Activated CD4-positive, CD25-positive, alpha-beta regulatory T cell treated with anti-CD3 and anti-CD28 coated beads, Interleukin-2, amount 50 U/mL, for 16 hours (primary cell): ENCODE measurements at places on chromosomes 7 and 10.

- DNase-seq = no peak
Observed at GRCh38 chr10:8596929-8597472, 542.5 kb downstream of the GATA3 start.

DNA sequence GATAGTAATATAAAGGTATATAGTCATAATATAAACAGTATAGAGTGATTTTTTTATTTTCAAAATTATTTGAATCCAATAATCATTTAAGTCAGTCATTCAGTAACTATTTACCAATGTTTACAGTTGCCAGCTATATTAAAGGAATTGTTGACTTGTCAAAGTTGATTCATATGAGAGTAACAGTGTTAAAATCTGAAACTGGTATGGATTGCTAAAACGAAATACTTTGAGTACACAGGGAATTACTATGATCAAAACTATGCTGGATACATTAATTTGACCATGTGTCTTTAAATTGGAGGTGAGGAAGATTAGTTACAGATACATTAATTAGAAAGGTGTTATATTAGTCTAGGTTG, 282.6 kb downstream of the ADK start:
- no peak for DNase-seq

- DNase-seq = no peak
Observed at GRCh38 chr10:26574783-26575182, 122.7 kb upstream of the PDSS1 start.

DNA sequence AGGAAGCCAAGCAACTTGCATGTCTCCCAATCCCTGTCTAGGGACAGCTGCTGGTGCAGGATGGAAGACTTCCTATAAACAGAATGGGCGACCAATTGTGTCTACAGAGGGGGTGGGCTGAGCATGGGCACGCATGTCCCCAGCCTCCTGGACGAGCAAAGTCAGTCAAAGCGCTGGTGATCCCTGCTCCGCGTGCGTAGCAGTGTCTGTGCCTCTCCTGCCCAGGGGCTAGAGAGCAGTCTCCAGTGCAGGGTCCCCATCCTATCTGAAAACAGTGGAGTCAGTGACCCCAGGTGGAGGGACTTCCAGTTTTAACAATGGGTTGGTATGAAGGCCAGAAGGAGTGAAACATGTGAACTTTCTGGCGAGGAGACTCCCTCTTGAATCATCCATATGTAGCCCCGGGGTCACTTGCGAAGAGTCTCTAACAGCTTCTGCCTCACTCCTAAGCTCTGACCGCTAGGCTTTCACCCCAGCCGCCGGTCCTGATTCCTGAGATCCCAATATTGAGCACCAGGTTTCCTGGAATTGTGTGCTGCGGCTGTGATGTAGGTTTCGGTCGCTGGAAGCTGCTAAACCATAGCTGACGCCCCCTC, 714 bp upstream of the CASP2 start:
- DNase-seq = no peak

GRCh38 chr10:79937701-79938151, 11.2 kb downstream of the SFTPD start:
- DNase-seq = no peak

- DNase-seq = no peak
Observed at GRCh38 chr10:93113042-93113441, 39.3 kb downstream of the CYP26A1 start.
